ENCODE measurements at places on chromosomes 16 and 17.

DNA sequence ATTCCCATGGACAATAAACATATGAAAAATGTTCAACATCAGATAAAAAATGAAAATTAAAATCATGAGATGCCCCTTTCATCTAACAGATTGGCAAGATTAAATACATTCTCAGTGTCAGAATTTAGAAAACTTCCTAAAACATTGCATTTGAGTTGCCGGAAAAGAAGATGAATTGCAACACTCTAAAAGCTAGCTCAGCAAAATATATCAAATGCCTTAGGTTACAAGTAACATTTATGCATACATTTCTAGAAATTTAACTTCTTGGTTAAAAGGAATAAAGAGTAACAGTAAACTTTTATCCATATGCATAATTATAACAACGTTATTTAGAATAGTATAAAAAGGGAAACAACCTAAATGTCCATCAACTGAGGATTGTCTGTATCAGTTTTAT, 239.0 kb downstream of the PMP22 start:
- DNase-seq, result no peak

DNA sequence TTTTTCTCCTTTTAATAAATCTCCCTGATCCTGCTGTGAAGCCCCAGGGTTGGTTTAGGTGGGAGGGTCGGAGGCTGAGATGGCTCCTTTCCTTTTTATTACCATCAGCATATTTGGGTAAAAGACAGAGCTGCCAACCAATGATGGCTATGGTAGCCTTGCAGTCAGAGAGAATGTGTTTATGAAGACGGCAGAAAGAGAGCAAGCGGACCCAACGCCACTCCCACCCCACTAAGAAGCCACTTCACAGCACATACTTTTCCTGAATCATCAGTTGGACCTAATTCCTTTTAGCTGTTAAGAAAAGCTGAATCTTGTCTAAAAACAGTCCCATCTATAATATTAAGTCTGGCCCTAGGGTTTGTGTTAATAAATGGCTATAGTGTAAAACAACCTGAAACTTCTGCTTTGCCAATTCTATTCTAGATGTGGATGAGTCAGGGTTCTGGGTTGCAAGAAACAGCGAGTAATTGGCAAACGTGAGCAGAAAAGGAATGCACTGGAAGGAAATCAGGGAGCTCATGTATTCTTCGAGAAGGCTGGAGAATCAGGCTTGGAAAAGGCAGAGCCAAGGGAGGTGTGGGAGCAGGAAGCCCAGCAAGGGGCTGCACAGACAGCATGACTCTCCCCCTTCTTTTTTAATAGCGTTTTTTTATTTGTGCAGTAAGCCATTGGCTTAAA, 34.0 kb upstream of the PRKCA start:
- no peak for DNase-seq

- no peak for DNase-seq
Measured at GRCh38 chr17:72068643-72069042, 52.2 kb upstream of the SOX9 start.

DNA sequence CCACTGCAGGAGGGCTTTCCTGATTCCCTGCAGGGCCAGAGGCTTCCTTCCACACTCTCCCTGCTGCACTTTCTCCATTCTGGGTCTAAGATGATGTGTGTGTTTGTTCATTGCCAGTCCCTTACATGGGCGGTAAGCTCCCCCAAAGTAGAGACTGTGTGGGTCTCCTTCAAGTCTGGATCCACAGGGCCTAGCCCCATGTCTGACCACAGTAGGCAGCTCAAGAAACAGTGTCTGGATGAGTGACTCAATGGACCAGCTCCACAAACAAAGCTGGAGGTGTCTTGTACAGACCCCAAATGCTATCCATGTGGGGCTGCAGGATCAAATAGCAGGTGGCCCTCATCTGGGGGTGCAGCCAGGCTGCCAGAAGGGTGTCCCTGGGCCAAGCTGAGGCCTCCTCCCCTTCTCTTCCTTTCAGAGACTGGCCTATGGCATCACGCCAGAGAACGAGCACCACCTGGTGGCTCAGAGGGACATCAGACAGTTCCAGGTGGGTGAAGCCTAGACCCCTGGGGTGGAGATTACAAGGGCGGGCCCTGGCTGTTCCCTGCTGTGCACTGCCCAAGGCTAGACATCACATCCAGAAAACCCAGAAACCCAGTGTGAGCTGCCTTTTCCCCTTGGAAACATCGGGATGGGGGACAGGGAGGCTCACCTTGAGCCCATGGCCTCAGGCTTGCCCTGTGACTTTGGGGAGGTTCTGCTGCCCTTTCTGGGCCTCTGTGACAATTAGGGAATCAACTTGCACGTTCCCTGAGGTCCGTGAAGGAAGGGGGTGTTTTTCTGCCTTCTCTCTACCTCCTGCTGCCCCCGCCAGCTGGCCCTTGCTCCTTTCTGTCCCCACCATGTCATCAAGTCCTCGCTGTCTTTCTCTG, 45.9 kb downstream of the SLC6A2 start:
- DNase-seq, result peak; percentile 1

- DNase-seq, result no peak
Measured at GRCh38 chr16:24246911-24247607, 9.1 kb upstream of the CACNG3 start.

DNA sequence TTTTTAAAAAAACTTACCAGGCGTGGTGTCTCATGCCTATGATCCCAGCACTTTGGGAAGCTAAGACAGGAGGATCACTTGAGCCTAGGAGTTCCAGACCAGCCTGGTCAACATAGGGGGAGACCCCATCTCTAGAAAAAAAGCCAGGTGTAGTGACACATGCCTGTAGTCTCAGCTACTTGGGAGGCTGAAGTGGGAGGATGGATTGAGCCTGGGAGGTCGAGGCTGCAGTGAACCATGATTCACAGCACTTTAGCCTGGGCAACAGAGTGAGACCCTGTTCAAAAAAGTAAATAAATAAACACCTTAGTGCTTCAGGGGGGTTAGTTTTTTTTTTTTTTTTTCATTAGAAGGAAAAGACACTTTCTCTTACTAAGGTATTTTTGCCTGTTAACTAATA, 58.9 kb upstream of the LRRC37A3 start:
- no peak for DNase-seq

DNA sequence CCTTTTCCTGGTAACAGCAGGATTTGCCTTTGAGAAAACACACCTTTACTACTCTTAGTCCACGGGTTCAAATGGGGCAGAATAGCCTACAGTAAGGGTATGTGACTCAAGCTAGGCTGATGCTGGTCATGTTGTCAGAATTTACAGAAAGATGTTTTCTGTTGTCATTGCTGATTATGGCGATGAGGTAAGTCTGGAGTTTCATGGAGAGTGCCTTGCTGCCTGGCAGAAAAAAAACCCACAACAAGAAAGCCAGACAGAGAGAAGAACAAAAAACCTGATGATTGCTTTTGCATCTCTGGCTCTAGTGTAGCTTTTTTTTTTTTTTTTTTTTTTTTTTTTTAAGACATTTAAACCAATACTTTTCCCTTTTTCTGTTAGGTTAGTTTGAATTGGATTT, 47.9 kb downstream of the SLC6A4 start:
- no peak for DNase-seq

- DNase-seq, result no peak
Measured at GRCh38 chr17:79666111-79666510, 55.3 kb upstream of the RBFOX3 start.

GRCh38 chr16:12801511-12802042, 2.1 kb downstream of the CPPED1 start:
- peak; percentile 79 for DNase-seq

- no peak for DNase-seq
Measured at GRCh38 chr17:5068236-5068635, 10.0 kb upstream of the ZFP3 start.

DNA sequence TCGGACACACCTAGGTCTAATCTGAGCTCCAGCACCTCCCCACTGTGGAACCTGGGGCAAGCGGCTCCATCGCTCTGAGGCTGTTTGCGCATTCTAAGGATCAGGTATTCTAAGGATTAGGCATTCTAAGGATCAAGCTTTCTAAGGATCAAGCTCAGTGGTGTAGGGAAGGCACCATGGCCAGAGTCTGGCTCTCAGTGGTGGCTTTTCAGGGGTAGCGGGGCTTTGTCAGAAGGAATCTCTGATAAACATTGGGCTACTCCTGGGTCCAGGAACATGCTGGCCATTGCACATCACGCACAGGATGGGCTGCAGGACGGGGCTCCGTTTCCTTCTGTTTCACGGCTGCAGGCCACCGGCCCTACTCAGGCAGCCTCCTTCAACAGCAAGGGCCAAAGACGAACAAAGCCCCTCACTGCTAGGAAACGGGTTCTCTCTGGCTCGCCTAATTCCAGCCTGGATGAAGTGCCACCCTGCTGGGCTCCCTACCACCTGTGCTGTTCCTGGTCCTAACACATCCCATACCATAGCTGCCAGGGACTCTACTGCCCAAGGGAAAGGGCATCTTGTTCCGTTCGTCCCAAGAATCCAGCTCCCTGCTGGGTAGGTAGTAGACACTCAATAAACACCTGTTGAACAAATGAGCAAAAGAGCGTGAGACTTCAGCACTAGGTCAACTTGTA, 5.5 kb downstream of the C1QTNF1 start:
- no peak for DNase-seq

DNA sequence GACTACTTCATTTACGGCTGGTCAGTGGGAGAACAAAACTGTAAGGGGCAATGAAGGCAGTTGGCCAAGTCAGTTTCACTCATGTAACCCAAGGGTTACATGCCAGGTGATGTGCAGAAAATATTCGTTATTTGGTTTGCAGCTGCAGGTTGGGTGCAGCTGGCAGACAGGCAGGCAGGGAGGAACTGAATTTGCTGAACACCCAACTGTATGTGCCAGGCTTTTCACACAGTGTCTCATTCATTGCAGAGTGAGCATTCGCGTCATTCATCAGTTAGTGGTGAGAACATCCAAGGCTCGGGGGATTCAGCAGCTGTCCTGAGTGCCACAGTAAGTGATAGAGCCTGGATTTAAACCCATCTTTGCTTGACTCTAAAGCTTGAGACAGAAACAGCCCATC, 59.7 kb downstream of the ABCC6 start:
- no peak for DNase-seq
